ENCODE measurements at places on chromosomes 1 and 21. TPM values are rescaled to one million over a fixed set of nuclear protein-coding genes. Genes with fewer than 3 reads are reported as not detected.

Gene HIPK1
- total RNA-seq = 40.7 TPM

Gene PSEN2
- total RNA-seq = 15.6 TPM

Gene TMEM35B
- 28.2 TPM for total RNA-seq

DNA sequence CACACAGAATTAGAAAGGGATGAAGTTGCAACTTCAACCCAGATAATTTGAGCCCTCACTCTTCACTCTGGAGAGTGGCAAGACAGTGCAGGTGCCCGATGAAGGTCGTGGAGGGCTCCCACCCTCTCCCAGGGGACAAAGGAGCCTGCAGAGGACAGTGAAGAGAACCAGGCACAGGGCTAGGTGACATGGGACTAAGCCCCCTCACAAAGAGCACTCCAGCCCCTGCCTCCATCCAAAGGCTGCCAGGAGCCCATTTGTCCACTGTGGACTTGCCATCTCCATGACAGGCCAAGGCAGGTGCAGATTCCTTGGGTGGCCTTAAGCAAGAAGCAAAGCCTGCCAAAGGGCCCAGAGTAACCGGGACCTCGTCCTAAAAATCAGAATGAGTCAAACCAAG, 15.1 kb downstream of the ERRFI1 start:
- peaks cover 36% of the 10 kb centered on the region for H3K4me1 ChIP-seq
- H3K36me3 ChIP-seq = peaks cover 26% of the 10 kb centered on the region
- H3K27ac ChIP-seq = no peak overlapping the region
- no peak for DNase-seq

DNA sequence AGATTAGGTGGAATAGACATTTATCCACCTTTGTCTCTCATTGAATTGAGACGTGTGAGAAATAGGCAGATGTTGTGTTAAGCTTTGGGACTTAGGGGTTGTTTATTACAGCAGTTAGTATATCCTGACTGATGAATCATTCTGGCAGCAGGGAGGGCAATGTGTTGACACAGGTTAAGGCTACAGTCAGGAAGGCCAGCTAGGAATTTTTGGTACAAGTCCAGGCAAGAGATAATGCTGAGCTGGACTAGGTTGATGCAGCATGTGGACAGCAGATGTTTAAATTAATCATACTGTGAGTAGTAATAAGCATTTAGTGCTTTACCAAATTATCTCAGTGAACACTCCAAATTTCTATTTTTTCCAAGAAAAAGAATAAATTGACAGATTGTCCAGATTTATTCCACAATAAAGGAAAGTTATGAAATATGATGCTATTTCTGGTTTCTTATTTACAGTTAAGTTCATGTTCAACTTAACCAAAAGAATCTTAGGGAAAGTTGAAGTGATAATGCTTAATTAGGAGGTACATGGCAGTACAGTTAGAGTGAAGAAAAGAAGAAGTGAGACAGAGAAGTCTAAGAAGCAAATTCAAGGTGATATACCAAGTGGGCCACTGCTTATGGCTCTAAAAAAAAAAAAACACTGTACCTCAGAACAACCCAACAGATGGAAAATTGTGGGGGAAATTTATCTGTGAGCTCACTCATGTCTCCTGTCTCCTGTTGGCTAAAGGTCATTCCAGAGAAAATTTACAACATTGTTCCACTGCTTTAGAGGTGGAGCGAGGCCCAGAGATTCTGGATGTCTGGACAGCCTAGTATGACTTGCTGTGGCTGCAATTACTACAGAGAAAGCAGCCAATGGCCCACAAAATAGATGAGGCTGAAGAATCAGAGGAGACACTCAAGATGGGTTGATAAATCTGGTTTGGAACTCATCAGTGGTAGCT, 102.7 kb upstream of the C21orf91 start:
- DNase-seq = peak; percentile 54
- peaks cover 11% of the 10 kb centered on the region for H3K4me1 ChIP-seq
- H3K4me3 ChIP-seq = no peak overlapping the region
- 0 out of 2 replicates have a peak, but pooled peaks cover 6% of the 10 kb centered on the region for H3K36me3 ChIP-seq

All from HFFc6 (cell line).